ENCODE measurements at places on chromosomes 3 and 15. TPM values are rescaled to one million over a fixed set of nuclear protein-coding genes. Genes with fewer than 3 reads are reported as not detected.

DNA sequence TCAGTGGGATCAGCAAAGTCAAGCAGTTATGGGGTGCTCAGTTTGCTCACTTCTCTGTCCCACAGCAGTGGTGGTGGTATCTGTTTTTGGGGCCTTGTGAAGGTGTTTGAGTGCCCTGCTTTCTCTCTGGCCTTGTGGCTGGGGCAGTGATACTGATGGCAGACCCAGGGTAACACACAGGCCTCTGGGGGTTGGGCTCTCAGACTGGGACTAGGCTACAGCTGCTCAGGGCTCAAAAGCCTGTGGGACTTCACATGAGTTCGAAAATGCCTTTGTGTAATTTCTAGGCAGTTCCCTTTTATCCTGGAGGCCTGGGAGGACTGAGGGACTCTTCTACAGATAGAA lies 75.3 kb downstream of the STXBP5L start:
- no peak overlapping the region for H3K4me3 ChIP-seq
- H3K27me3 ChIP-seq: no peaks in the 10 kb centered on the region
- no peak overlapping the region for H3K27ac ChIP-seq
- no peaks in the 10 kb centered on the region for H3K4me1 ChIP-seq
- H3K36me3 ChIP-seq: no peaks in the 10 kb centered on the region

GRCh38 chr3:71671216-71671845 lies 53.9 kb downstream of the EIF4E3 start:
- H3K27me3 ChIP-seq: no peaks in the 10 kb centered on the region
- H3K4me1 ChIP-seq: peaks cover 3% of the 10 kb centered on the region
- H3K27ac ChIP-seq: no peak overlapping the region
- no peak for DNase-seq

- H3K4me3 ChIP-seq: no peak overlapping the region
- no peaks in the 10 kb centered on the region for H3K4me1 ChIP-seq
- H3K27me3 ChIP-seq: no peaks in the 10 kb centered on the region
- no peaks in the 10 kb centered on the region for H3K36me3 ChIP-seq
- peak; percentile 64 for DNase-seq
- no peak overlapping the region for H3K27ac ChIP-seq
Measured at GRCh38 chr15:76150971-76151598, 91.3 kb downstream of the TMEM266 start.

DNA sequence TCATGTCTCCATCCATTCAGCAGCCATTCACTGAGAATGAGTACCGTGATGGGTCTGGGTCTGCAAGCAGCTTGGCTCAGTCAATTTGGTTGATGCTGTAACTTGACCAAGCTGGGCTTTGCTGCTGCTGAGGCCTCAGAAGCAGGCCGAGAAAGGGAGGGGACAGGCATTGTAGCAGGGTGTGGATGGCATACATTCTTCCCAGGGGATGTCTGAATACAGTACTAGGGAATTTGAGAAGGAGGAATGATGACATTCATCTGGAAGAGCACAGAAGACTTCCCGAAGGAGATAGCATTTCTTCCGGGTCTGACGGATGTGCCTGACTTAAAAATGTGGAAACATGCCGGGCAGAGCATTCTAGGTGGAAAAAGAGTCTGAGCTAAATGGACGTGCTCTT lies 105.3 kb upstream of the ADPGK start:
- H3K36me3 ChIP-seq: no peaks in the 10 kb centered on the region
- H3K27me3 ChIP-seq: no peaks in the 10 kb centered on the region
- no peak for DNase-seq
- no peak overlapping the region for H3K27ac ChIP-seq
- no peak overlapping the region for H3K4me3 ChIP-seq

CPB1 gene
- 1.7 TPM for total RNA-seq

TEX264 gene
- 241 TPM for total RNA-seq

GCNT3 gene
- total RNA-seq: 2.5 TPM

- H3K27ac ChIP-seq: no peak overlapping the region
- DNase-seq: peak; percentile 52
- peaks cover 30% of the 10 kb centered on the region for H3K4me1 ChIP-seq
- H3K36me3 ChIP-seq: no peaks in the 10 kb centered on the region
- no peaks in the 10 kb centered on the region for H3K27me3 ChIP-seq
Measured at GRCh38 chr15:65072027-65072426, 4.2 kb upstream of the RASL12 start.
